ENCODE measurements at places on chromosomes 1 and 21.
A peak's percentile ranks its signal among the peaks of the same experiment; 100 is the strongest.

- no peak for DNase-seq
These were observed 7.9 kb downstream of the COL6A1 start for GRCh38 chr21:45989355-45990048.

- no peak for DNase-seq
These were observed 135.8 kb upstream of the COL6A1 start for GRCh38 chr21:45845770-45846090.

GRCh38 chr1:115419571-115419970 is 81.5 kb upstream of the NGF start:
- DNase-seq, result no peak

DNA sequence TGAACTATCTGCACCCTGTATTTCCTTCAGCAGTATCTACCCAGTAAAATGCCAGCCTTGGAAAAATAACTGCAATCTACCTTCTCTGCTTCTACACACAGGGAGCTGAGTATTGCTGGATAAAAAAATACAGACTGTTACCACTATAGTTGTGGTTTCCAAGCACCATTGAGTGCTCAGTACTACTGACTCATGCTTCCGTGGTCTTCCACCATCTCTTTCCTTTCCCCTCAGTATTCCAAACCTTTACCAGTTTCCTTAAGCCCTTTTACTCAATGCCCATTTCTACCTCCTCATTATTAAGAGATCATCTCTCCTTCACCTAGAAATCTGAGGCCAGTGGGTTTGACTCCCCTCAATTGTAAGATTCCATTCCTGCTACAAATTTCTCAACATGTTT is 23.8 kb downstream of the GLMN start:
- peak; percentile 51 for DNase-seq

- peak; percentile 49 for DNase-seq
These were observed 19.9 kb upstream of the EDN2 start for GRCh38 chr1:41504114-41505035.

- DNase-seq, result peak; percentile 11
These were observed 1.0 kb downstream of the NCDN start for GRCh38 chr1:35558374-35559316.

DNA sequence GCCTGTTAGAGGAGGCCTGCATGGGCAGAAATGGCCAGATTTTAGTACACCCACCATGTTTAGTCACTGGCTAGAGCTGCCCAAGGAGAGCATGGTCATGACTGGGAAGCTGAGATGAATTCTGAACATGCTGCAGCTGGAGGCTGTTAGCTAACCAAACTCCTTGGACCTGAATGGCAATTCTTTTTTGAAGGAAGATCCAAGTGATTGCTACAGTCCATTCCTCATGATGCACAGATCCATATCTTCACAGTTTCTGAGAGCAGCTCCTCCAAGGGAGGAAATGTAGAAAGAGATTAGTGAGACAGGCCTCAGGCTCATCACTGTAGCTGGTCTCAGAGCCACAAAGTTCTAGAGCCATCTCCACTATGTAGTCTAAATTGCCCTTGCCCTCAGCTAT is 11.1 kb downstream of the ZFYVE9 start:
- DNase-seq, result no peak

Measured in RPMI7951 (cell line).